CD4-positive, alpha-beta T cell (primary cell): ENCODE measurements at places on chromosomes 6 and 20.

GRCh38 chr6:137542713-137543112, 48.5 kb upstream of the OLIG3 start:
- DNase-seq = no peak

GRCh38 chr20:22232923-22233322, 351.4 kb downstream of the FOXA2 start:
- DNase-seq = no peak

DNA sequence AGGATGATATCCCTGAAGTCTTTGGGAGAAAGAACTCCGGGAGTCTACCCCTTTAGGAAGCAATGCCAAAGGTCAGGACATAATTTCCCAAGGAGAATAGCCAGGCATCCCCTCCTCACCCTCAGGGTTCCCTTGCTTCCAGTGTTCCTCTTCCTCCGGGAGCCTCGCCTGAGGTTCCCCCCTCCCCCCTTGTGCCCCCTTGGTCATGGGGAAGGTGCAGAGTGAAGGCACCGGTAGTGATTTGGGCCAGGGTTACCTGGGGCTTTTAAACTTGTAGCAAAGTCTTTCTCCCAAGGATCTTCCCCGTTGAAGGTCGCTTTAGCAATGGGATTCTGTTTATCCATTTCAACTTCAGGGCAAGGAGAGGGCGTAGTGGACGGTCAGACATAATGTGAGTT, 1.2 kb downstream of the ISM1 start:
- DNase-seq = no peak

DNA sequence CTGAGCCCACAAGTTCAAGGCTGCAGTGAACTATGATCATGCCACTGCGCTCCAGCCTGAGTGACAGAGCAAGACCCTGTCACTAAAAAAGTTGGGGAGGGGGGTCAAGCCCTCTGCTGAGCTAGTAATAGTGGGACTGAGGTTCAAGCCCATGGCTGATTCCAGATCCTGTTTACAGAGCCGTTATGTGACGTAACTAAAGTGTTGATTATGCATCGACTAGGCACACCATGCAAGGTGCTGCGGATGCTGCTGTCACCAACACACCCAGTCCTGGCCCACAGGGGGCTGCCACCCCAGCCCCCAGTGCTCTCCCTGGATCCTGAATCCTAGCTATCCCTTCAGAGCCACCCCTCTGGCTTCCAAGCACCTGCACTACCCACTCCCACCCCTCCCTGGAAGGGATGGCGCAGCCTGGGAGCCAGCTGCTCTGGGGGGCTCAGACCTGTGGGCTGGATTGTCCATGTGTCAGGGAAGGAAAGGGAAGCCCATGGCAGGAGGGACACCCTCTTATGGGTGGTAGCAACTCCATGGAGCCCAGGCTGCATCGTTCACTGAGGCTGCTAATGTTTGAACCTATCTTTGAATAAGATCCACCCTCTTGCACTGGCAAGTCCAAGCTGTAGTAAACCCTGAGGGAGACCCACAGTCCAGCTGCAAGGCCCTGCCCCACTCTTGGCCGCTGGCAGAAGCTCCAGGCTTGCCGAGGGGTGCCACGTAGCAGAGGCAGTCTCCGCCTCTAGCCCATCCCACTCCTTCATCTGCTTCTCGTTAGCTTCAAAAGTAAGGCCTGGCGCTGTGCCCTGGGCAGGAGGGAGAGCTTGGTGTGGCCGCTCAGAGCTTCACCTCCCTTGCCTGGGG, 95.0 kb downstream of the SNX5 start:
- DNase-seq = no peak

GRCh38 chr6:4010048-4010447, 68.9 kb downstream of the FAM217A start:
- no peak for DNase-seq

DNA sequence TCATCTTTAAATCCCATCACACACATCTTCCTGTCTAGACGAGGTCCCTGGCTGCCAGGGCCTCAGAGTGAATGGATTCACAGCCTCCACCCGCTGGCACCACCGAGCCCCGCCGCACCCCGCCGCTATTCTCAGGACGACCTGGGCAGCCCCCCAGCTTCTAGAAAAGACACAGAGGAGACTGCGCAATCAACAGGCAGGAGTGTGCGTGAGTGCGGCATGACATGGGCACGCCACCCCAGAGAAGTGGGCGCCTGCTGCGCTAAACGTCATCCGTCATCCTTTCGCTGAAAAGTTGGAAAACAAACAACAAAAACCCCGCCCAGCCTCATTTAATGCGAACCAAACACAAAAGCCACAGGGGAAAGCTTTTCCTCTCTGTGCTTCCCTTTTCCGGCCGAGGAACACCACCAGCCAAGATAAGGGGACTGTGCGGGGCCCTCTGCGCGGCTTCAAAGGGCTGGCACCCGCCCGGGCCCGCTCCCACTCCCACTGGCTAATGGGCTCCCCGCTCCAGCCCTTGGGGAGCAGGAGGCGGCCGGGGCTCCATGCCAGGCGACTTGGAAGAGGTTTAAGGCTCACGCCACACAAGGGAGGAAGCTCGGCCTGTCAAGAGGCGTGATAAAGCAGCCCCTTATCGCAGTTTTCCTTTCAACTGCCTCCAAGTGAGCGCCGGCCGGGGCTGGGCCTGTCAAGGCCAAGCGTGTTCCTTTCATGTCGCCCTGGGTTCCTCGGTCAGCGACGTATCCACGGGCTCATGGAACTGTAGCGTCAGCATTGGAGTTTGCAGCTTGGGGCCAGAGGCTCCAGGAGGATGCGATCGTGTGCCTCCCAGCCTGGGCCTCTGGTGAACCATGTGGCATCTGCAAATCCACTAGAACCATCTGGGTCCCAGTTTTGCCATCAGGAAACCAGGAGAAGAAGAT, 50.1 kb downstream of the NFATC2 start:
- no peak for DNase-seq

GRCh38 chr20:50831622-50832021, 36.8 kb downstream of the BCAS4 start:
- DNase-seq = no peak

- DNase-seq = no peak
Measured at GRCh38 chr20:45783656-45784294, 7.9 kb downstream of the WFDC3 start.
